ENCODE measurements at places on chromosomes 3 and 15. TPM values are rescaled to one million over a fixed set of nuclear protein-coding genes. Genes with fewer than 3 reads are reported as not detected.

- peak; percentile 29 for DNase-seq
These were observed 75.9 kb downstream of the TNIK start for GRCh38 chr3:171384101-171384891.

DNA sequence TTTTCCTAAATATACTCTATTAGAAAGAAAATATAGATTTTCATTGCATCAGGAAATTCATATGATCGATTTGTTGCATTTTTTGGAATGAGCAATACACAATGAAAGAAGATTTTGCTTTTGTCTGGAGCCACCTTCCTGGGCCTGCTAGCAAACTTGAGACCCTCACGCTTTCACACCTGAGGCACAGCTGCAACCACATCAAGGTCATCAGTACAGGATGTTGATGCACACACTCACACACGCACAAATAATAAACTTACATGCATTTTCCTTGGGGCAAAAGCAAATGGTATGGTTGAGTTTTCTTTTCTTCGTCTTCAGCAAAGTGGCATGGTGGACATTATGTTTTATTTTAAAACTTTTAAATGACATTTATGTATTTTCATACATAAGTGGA is 64.8 kb upstream of the SATB1 start:
- no peak for DNase-seq

GRCh38 chr3:54931182-54931581 is 3.3 kb upstream of the LRTM1 start:
- DNase-seq = no peak

DNA sequence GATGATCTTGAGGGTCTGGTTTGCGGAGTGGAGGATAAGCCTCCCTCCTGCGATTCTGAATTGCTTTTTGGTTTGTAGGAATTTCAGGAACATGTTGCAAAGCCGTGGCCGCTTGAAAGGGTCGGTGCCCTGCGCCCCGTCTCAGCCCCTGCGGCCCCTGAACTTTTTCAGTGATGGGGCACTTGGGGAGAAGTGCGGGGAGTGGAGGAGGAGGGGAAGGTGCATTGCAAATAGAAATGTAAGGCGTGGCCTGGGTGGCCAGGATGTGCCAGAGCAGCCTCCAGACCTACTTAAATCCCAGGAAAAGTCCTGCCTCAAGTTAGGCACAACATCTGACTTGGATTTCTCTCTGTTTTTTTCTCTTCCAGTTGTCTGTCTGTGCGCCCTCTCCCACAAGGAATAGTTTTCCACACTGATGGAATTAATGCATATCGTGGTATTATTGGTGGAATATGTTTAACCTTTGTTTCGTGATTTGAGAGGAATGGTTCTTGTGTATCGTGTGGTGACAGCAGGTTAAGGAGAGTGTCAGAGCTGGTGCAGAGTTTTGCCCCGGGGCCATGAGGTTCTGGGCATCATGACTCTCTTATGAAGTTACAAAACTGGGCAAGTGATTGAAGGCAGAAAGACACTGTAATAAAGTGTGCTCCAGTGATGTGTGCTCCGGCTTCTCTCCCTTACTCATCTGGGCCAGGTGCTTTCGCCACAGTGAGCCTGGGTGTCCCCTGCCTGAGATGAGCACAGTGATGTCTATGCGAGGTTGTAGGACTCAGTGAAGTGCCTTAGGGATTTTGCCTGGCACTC is 153.8 kb downstream of the PGPEP1L start:
- peak; percentile 25 for DNase-seq

DNA sequence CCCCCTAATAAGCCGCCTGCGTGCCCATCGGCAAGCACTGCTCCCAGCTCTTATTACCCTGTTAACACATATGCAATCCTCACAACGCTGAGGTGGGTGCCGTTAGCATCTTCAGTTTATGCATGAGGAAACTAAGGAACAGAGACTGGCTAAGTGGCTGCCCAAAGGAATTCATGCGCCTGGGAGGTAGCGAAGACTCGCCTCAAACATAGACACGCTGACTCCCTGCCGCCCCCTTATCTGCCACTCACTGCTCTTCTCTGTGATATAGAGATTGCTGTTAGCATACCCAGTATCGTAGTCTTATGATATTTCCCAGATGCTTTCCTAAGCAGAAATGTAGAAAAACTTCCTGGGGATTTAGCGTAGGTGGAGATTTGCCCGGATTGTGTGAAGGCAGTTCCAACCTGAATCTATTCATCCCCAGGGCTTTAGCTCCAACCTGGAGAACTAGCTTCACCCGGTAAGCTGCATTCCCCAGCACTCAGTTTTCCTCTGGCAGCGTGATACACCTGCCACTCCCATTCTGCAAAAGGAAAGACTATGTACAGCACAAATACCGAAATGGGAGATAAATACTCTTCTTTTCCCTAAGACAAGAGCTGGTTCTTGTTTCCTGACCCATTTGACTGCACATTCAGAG is 23.7 kb upstream of the CD47 start:
- DNase-seq = no peak

Gene CCDC39
- total RNA-seq = 0.22 TPM

Gene DNASE1L3
- total RNA-seq = not detected

Gene CLDN18
- 0.26 TPM for total RNA-seq
